ENCODE measurements at places on chromosomes 2 and 18. TPM values are rescaled to one million over a fixed set of nuclear protein-coding genes. Genes with fewer than 3 reads are reported as not detected.
A peak's percentile ranks its signal among the peaks of the same experiment; 100 is the strongest.

- no peaks in the 10 kb centered on the region for H3K36me3 ChIP-seq
- no peak overlapping the region for H3K4me3 ChIP-seq
- no peak overlapping the region for H3K27ac ChIP-seq
- no peaks in the 10 kb centered on the region for H3K4me1 ChIP-seq
Measured at GRCh38 chr18:59454909-59455727, 96.1 kb upstream of the LMAN1 start.

DNA sequence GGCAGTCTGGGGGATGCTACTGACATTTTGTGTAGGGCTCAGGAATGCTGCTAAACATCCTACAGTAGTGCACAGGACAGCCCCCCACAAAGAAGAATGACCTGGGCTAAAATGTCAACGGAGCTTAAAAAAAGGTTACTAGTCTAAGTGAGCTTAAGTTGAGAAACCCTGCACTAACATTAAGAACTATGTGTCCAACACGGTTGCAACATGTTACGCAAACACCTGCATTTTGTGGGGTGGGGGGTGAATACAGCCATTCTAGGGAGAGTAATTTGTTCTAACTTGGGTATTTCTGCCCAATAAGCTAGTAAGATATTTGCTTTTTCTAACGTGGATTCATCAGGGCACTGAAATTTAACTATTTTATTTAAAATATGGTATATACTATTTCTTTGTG lies 57.9 kb downstream of the SLC8A1 start:
- no peaks in the 10 kb centered on the region for H3K4me1 ChIP-seq
- H3K4me3 ChIP-seq = no peak overlapping the region
- DNase-seq = no peak

GRCh38 chr2:19943189-19943588 lies 41.4 kb upstream of the TTC32 start:
- H3K27me3 ChIP-seq = no peaks in the 10 kb centered on the region
- H3K36me3 ChIP-seq = no peaks in the 10 kb centered on the region
- H3K27ac ChIP-seq = no peak overlapping the region
- H3K4me3 ChIP-seq = no peak overlapping the region
- H3K4me1 ChIP-seq = no peaks in the 10 kb centered on the region

- no peak for DNase-seq
- H3K27me3 ChIP-seq = no peaks in the 10 kb centered on the region
Measured at GRCh38 chr2:60025496-60025895, 528.0 kb downstream of the BCL11A start.

DNA sequence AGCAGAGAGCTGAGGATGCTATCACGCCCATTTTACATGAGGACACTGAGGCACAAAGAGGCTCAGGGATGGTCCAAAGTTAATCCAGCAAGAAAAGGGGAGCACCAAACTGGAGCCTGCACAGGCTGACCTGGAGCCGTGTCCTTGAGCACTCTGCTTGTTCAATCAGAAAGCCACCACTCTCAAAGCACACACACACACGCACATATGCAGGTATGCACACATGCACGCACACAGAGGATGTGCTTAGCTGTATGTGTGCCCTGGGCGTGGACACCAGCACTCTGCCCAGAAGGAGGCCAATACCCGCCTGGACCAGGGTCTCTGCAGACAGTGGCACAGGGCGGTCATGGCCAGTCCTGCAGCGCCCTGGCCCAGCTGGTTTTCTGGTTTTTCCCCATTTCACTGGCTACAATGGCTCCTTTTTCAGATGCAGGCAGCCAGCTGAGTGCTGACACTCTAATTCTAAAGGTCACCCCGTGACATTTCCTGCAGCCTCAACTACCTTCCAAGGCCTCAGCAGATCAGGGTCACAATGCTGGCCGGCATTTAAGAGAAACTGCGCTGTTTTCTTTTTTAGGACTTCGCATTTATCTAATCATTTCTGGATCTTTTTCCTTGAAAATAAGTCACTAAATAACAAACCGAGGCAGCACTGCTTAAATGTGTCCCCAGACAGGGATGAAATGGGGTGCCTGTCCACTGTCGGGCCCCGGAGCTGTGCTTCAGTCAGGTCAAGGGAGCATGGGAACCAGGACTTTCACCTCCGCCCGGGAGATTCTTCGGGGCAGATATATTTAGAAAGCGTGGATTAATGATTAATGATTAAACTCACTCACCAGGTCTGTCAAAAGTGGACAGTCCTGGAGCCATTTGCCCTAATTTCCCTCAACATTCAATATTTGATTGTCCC lies 104.5 kb downstream of the HDAC4 start:
- peak overlapping the region; percentile 50 for H3K4me3 ChIP-seq
- H3K36me3 ChIP-seq = no peaks in the 10 kb centered on the region
- peaks cover 63% of the 10 kb centered on the region for H3K4me1 ChIP-seq
- H3K27me3 ChIP-seq = no peaks in the 10 kb centered on the region
- DNase-seq = no peak

DNA sequence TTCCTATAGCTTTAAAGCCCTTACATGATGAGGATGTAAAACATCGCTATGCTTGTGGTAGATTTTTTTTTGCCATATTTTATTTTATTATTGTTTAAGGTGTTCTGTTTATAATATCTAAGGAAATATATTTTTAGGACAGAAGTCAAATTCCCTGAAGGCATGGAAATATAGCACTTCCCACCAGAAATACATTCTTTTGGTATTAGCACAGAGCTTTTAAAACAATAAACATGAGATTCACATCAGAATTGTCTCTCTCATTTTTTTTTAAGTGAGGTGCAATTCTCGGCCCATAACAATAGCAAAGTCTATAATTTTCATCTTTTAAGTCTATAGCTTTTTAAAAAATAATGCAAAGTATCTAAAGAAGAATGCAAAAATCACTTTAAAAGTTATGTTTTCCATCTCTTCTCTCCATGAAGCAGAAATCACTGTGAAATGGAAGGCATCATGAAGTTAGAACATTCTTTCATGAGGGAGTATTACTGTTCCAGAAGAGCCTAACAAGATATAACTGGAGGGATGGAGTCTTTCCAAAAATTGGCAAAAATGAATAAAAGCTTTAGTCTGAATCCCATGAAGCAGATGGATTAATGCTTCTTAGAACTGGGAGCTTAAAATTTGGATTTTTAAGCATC lies 283.6 kb upstream of the TRIB2 start:
- peaks cover 31% of the 10 kb centered on the region for H3K4me1 ChIP-seq
- H3K27me3 ChIP-seq = no peaks in the 10 kb centered on the region
- H3K36me3 ChIP-seq = no peaks in the 10 kb centered on the region

- H3K27me3 ChIP-seq = no peaks in the 10 kb centered on the region
- H3K27ac ChIP-seq = no peak overlapping the region
- H3K4me1 ChIP-seq = no peaks in the 10 kb centered on the region
- H3K36me3 ChIP-seq = no peaks in the 10 kb centered on the region
Measured at GRCh38 chr2:70717431-70718038, 50.5 kb downstream of the ADD2 start.

DNA sequence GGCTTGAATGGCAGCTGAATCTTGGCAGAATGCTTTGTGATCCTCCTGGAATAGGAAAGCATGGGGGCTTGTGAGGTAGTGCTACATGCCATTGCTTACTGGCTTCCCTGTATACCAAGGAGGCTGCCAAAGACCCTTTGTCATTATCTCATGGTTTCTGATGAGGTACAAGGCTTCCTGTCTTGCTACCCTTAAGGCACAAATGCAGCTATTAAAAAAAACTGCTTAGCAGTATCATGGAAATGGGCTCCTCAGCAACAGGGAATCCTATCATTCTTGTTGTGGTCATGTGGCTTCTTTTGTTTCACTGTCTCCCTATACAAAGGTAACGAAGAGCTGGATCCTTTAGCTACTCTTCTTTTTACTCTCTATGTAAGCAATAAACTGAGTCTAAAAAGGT lies 6.6 kb upstream of the KANSL1L start:
- peaks cover 12% of the 10 kb centered on the region for H3K4me1 ChIP-seq
- no peak overlapping the region for H3K27ac ChIP-seq
- H3K36me3 ChIP-seq = no peaks in the 10 kb centered on the region
- no peaks in the 10 kb centered on the region for H3K27me3 ChIP-seq
- no peak for DNase-seq

DNA sequence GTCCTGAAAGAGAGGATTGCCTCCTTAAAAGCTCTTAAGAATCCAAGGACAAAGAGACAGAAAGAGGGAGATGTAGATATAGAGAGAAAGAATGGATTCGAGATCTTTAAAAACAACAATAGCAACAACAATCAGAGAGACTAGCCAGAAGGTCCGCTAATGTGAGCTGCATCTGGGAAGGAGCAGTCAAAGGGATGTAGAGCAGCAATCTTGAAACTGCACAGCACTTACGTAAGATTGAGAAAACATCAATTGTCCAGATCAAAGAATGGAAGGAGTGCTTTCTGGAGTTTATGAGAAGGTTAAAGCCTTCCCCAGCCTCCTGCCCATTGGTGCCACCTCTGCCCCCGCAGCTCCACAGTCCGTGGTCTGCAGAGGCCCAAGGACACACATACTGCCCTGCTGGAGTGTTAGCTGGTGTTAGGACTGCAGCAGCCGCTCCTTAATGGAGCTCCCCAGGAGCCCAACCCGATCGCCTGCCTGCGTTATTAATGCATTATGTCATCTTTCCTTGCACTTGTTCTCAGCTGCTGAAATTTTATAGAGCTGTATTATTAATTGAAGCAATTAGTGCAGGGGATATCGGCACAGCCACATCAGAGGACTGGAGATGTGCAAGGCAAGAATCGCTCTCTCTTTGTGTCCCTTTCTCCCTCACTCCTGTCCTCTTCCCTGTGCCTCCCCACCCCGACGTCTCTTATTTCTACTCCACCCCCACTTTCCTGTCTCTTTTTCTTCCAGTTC lies 94.2 kb upstream of the STPG4 start:
- no peak overlapping the region for H3K4me3 ChIP-seq
- H3K4me1 ChIP-seq = no peaks in the 10 kb centered on the region
- H3K27ac ChIP-seq = no peak overlapping the region
- no peaks in the 10 kb centered on the region for H3K27me3 ChIP-seq
- no peaks in the 10 kb centered on the region for H3K36me3 ChIP-seq
- DNase-seq = no peak

DNA sequence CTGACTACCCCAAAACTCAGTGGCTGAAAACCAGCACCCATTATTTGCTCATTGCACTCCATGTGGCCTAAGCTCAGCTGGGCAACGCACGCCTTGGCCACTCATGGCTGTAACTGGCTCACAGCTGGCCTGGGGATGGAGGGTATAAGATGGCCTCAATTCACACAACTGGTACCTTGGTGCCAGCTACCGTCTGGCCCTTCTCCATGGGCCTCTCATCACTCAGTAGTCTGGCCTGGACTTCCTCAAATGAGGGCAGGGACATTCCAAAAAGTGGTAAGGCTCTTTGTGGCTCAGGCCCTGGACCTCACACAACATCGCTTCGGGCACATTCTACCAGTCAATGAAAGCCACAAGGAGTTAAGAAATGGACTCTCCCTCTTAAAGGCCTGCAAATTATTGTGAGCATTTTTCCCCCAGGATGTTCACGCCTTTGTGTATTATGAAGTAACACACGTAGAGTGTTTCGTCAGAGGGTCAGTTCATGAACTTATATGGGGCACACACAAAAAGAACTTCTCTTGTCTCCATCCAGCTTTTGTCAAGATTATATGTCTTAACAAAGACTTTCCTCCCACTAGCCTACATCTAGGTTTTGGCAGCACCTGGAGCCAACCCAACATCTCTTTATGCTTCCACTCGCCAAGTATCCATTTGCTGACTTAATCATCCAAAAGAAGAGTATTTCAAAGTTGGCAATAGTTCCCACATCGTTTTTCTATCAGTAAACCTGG lies 145.2 kb downstream of the CCBE1 start:
- no peak overlapping the region for H3K4me3 ChIP-seq
- H3K27ac ChIP-seq = no peak overlapping the region
- DNase-seq = no peak
- H3K4me1 ChIP-seq = no peaks in the 10 kb centered on the region

- no peaks in the 10 kb centered on the region for H3K4me1 ChIP-seq
- no peak overlapping the region for H3K4me3 ChIP-seq
- H3K36me3 ChIP-seq = no peaks in the 10 kb centered on the region
- H3K27ac ChIP-seq = no peak overlapping the region
- no peak for DNase-seq
Measured at GRCh38 chr2:207984765-207985480, 40.4 kb downstream of the PLEKHM3 start.

DNA sequence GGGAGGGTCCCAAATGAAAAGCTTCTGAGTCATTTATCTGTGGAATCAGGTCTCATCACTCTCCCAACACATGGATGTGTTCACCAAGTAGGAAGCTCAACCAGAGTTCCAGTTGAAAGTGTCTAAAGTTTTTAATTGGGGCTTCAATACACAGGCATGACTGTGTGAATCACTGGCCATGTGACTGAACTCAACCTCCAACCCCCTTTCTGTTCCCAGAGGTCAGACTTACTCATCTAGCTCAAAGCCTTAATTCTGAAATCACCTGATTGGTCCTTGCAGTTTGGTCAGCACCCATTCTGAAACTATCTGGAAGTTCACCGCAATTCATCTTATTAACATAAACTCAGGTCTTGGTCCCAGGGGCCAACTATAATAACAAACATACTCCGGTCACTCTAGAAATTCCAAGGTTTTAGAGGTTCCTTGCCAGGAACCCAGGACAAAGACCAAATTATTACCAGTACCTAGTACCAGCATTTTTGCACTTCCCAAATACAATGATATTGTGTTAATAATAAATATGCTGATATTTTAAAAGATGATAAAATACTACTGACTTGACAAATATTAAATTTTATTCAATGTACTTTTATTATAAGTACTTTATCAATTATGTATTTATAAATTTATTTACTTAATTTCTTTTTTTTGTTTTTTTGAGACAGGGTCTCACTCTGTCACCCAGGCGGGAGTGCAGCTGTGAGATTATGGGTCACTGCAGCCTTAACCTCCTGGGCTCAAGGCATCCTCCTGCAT lies 10.7 kb upstream of the RBM45 start:
- no peak overlapping the region for H3K4me3 ChIP-seq
- no peaks in the 10 kb centered on the region for H3K4me1 ChIP-seq
- no peaks in the 10 kb centered on the region for H3K36me3 ChIP-seq
- H3K27me3 ChIP-seq = no peaks in the 10 kb centered on the region
- H3K27ac ChIP-seq = no peak overlapping the region

RMDN2 gene
- 3.1 TPM for polyA plus RNA-seq

PLCD4 gene
- 0.30 TPM for polyA plus RNA-seq

TMEFF2 gene
- not detected for polyA plus RNA-seq

PTPRM gene
- 4.4 TPM for polyA plus RNA-seq

BOLL gene
- 0.08 TPM for polyA plus RNA-seq

CYTIP gene
- 270 TPM for polyA plus RNA-seq

Data from naive thymus-derived CD4-positive, alpha-beta T cell (primary cell).